NCI-H510A (cell line): ENCODE measurements at places on chromosomes 16 and 17.
A peak's percentile ranks its signal among the peaks of the same experiment; 100 is the strongest.

- no peak for DNase-seq
These were observed 30.7 kb downstream of the TMC7 start for GRCh38 chr16:19014461-19014860.

DNA sequence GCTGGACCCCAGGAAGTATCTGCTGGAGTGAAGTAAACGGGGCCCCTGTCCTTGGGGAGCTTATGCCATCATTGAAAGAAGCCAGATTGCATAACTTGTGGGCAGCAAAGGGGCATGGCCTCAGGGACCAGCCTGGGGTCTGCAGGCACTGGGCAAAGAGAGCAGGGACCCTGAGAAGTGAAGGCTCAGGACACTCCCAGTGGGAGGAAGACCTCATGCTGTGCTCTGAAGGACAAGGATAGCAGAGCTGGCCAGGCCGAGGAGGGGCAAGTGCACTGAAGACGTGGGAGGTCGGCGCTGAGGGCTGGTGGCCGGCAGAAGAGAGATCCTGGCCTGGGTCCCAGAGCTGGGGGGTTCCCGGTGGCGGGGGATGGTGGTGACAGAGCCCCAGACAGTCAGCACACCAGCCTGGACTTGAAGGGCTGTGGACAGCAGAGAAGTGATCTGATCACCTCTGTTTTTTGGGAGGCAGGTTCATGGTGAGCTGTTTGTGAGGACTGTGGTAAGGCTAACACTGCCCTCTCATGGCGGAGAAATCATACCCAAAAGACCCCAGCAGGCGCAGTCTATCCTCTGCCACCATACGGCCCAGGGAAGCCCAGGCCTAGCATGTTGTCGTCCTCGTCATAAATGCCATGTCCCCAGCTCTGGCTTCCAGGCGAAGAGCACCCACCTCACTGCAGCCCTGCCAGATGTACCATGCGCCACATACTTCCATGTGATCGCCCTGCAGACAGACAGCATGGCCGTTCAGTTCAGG is 7.1 kb upstream of the CNP start:
- DNase-seq, result no peak

DNA sequence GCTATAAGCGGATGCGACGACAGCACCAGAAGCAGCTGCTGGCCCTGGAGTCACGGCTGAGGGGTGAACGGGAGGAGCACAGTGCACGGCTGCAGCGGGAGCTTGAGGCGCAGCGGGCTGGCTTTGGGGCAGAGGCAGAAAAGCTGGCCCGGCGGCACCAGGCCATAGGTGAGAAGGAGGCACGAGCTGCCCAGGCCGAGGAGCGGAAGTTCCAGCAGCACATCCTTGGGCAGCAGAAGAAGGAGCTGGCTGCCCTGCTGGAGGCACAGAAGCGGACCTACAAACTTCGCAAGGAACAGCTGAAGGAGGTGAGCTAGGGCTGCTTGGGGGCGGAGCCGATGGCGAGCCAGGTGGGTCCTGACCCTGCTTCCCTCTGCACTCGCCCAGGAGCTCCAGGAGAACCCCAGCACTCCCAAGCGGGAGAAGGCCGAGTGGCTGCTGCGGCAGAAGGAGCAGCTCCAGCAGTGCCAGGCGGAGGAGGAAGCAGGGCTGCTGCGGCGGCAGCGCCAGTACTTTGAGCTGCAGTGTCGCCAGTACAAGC is 10.1 kb downstream of the HIRIP3 start:
- DNase-seq, result no peak

- DNase-seq, result no peak
These were observed 242.3 kb upstream of the TBX2 start for GRCh38 chr17:61157246-61157886.

DNA sequence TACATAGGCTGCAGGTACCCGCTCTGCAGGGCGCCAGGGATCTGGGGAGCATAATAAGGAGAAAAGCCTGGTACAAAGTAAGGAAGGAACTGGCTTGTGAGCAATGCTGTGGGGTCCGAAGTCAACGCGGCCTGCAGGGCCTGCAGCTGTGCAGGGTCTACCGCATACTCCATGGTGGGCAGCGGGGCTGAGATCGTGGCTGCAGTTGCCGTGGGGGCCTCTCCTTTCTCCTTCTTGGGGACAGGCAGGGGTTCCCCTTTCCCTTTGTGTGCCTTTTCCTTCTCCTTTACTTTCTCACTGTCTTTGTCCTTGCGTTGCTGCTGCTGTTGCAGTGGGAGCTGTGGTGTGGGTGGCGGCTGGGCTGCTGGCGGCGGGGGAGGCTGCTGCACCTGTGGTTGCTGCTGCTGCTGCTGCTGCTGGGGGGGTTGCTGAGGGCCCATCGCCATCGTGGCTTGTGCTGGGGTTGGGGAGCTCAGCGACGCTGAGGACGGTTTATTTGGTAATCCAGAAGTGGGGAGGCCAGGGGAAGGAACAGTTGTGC is 259.6 kb downstream of the ZFHX3 start:
- DNase-seq, result no peak

DNA sequence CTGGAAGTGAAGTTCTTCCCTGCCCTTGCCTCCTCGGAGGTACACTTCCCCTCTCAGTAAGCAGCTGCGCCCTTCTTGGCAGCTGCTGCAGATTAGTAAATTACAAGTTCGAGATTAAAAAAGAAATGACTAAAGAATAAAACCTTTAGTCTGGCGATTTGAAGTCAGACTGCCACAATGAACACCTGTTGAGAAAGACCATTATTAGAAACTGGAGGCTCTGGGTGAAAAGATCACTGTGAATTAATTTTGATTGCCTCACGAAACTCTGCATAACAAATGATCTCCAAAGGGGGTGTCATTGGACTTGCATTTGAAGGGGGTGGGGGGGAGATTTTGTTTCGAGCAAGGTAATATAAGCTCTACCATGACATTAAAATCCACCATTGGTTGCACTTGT is 39.3 kb downstream of the SALL1 start:
- no peak for DNase-seq

GRCh38 chr17:28368306-28368831 is 1.7 kb downstream of the VTN start:
- no peak for DNase-seq

DNA sequence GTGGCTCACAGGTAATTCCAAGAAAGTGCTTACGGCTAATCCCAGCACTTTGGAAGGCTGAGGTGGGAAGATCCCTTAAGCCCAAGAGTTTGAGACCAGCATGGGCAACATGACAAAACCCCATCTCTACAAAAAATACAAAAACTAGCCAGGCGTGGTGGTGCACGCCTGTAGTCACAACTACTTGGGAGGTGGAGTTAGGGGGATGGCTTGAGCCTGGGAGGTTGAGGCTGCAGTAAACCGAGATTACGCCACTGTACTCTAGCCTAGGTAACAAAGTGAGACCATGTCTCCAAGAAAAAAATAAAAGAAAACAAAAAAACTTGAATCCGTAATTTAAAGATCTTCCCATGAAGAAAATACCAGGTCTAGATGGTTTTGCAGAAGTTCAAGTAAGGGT is 5.0 kb downstream of the ICAM2 start:
- DNase-seq, result no peak

DNA sequence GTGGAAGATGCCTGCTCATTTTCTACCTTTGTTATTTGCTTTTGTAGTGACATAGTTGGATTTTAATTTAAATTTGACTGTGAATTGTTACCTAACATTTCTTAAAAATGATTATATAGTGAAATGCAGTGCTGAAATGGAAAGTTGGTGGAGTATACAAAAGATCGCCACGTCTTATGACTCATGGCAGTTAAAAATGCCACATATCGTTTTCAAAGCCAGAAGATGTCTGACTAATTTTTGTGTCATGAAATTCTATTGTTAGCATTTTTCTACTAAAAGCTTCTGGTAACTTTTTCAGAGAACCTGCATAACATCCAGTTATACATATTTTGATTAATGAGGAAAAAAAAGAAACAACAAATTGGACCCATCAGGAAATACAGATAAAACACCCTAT is 20.6 kb downstream of the MAP2K4 start:
- no peak for DNase-seq

- DNase-seq, result peak; percentile 23
These were observed 11.1 kb downstream of the LPO start for GRCh38 chr17:58249270-58250133.

DNA sequence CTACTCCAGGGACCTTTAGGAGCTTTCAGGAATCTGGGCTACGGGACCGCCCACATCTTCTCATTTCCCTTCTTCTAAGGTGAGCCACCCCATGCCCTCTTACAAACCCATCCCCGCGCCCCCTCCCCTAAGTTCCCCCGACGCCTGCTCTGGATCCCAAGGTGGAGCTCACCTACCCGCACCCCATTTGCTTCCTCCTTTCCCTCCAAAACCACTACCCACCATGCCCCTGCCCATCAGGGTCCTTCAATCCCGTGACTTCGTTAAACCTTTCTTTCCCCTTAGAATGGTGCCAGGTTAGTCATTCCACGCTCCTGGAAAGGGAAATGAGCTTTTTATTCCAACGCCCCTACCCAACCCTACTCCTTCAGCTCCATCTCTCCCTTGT is 326 bp upstream of the MTMR4 start:
- DNase-seq, result no peak

DNA sequence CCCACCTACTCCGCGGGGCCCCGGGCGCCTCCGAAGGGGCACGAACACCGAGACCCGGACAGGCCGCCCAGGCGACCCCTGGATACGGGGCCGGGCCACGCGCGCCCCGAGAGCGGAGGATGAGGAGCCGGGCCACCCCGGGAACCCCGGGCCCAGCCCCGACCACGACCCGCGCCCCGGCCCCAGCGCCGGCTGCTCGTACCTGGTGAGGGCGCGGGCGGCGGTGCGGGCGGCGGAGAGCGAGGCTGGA is 192 bp downstream of the FASN start:
- no peak for DNase-seq

- no peak for DNase-seq
These were observed 12.4 kb downstream of the ODAD4 start for GRCh38 chr17:41942626-41943373.

GRCh38 chr17:80850817-80851216 is 140.8 kb upstream of the CHMP6 start:
- peak; percentile 58 for DNase-seq

- peak; percentile 52 for DNase-seq
These were observed 1.7 kb upstream of the MAZ start for GRCh38 chr16:29804455-29805231.

DNA sequence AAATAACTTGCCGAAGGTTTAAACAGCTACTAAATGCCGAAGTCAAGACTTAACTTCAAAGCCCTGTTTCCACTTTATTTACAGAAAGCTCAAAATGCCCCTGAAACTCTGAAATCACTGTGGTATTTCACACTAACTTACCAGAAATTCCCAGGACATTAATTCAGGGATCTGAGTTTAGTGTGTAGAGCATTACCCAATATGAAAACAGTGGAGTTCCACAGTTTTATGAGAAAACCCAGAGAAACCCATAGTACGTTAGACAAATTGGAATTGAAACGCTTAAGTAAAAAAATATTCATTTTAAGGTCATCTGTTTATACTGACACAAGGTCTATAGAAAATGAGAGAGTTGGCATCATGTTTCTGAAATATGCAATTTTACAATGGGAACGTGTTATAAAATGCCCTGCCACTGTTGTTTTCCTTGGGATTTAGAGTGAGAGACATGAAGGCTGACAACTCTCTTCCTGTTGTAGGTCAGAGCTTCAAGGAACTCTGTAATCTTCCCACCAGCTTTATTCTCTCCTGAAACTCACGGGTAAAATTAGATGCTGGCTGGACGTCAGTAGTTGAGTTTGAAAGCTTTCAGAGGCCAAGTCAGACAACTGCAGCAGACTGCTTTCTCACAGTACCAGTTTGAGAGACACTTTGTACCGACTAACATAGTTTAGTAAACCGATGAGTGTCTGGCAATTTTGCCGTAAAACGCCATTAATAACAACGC is 139.4 kb upstream of the TBX2 start:
- no peak for DNase-seq

DNA sequence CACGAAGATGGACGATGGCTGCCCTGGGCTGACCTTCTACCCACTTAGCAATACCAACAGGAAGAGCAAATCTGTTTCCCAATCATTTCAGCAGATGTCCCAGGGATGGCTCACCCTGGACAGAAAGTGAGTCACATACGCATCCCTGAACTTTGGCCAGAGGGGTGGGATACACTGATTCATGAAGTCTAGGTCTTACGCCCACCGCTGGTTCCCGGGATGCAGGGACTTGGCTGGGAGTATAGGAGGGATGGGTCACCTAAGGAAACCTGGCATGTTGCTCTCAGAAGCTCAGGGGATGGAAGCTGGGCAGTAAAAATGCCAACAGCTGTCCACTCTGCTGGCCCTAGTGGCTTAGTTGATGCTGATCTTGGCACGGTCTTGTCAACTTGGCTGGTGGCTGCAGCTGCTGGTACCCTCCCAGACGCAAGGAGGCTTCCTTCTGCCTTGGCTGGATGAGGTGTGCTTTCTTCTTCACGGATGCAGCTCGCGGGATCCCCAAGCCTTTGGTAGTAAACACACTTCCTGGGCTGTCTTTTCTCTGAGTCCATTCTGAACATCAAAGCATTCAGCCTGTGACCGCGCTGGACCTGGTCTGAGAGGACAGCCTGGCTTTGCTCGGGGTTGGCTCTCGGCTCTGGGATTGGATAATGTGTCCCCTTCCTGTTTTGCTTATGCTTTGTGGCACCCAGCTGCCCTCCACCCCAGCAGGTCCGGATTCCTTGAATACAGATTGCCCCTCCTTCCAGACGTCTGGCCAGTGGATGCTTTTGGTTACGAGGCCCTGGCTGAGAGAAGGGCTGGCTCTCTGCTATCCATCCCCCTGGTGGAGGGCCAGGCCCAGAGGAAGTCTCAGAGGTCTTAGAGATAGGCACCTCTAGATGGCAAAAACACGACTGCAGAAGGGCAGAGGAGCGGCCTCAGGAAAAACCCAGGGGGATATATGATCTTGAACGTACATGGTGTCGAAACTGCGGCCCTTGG is 71.5 kb downstream of the RAP1GAP2 start:
- no peak for DNase-seq

- peak; percentile 51 for DNase-seq
These were observed 4.7 kb upstream of the GFAP start for GRCh38 chr17:44919885-44920564.

DNA sequence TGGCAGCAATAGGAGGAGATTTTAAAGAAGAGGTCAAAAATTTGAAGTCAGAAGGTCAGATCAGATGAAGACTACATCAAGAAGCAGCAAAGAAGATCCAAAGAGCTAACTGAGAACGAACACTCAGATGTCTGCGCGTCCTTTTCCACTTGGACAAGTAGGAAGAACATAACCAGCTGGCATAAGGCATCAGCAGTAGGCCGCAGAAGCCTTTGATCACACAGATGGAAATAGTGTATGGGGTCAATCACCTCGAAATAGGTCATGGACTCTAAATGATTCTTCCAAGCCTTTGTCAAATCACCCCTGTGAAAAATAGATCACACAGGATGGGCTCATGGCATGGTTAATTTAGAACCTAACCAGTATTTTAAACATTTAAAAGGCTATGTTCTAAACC is 56.4 kb upstream of the TOM1L1 start:
- DNase-seq, result no peak

DNA sequence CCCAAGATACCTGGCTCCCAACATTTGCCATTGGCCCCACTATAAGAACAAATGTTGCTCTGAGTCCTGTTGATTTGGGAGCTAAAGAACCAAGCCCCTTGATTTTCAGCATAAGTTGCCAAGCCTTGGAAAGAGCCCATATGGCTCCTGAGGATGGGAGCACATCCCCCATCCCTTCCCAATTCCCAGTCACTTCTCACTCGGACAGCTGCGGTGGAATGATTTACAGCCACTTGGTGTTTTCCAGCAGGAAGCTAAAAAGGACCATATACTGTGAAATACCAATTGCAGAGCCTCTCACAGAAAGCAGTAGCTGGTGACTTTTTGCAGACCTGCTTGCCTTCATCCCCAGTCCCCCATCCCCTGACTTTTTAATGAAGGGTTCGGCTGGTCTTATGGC is 524.6 kb downstream of the GRIN2A start:
- DNase-seq, result no peak

GRCh38 chr17:81455387-81455786 is 57.2 kb downstream of the ACTG1 start:
- no peak for DNase-seq

- no peak for DNase-seq
These were observed 20.2 kb downstream of the TXNDC11 start for GRCh38 chr16:11722468-11722808.
